ENCODE measurements at places on chromosomes 12 and 14.

GRCh38 chr12:27733052-27733656, 22.5 kb downstream of the MRPS35 start:
- peak; percentile 71 for DNase-seq

DNA sequence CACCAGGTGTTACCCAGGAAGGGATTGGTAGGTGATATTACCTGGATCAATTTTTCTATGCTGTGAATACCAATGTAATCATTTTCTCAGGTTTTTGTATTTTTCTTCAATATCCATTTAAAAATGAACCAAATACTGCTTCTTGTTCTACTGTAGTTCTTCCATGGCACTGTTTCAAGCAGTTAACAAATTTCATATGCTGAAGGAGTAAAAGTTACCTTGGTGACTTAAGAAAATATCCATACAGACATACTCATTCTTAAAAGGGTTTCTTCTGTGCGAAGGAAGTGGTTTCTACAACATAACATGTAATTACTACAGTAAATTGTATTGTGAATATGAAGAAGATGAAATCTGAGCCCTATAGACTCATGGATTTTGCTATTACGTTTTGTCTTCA, 222.5 kb downstream of the TMEM117 start:
- no peak for DNase-seq

DNA sequence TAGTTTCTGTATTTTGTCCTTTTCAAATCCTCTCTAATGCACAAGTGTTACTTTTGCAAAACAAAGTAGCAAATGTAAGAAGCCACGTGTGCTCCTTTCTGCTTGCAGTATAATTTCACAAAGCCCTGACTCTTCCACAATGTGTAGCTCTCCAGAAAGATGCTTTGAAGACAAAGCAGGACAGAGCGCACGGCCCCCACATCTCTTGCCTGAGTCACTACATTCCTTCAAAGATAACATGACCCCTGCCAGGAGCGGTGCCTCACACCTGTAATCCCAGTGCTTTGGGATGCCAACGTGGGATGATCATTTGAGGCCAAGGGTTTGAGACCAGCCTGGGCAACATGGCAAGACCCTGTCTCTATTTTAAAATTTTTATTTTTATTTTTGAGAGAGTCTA, 40.5 kb downstream of the JAG2 start:
- DNase-seq = no peak

- DNase-seq = no peak
These were observed 42.6 kb downstream of the ATP23 start for GRCh38 chr12:57983858-57984505.

- DNase-seq = no peak
These were observed 163.6 kb upstream of the PLEKHG7 start for GRCh38 chr12:92539110-92539749.

- DNase-seq = no peak
These were observed 257.8 kb downstream of the DPF3 start for GRCh38 chr14:72636094-72636493.

DNA sequence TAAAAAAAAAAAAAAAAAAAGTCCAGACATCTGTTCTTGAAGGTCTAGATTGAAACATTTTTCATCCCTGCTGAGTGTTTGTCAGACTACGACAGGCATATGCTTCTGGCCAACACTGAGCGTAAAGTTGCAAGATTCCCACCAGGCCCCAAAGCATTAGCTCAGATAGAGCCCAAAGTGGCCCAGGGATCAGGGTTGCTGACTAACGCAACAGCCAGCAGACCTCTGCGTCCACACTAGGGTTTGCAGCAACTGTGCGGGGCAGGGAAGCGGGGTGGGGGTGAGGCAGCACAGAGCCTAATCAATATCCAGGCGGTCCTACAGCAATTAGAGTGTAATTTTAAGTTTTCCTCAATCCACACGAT, 55.7 kb downstream of the SSH1 start:
- DNase-seq = peak; percentile 31

DNA sequence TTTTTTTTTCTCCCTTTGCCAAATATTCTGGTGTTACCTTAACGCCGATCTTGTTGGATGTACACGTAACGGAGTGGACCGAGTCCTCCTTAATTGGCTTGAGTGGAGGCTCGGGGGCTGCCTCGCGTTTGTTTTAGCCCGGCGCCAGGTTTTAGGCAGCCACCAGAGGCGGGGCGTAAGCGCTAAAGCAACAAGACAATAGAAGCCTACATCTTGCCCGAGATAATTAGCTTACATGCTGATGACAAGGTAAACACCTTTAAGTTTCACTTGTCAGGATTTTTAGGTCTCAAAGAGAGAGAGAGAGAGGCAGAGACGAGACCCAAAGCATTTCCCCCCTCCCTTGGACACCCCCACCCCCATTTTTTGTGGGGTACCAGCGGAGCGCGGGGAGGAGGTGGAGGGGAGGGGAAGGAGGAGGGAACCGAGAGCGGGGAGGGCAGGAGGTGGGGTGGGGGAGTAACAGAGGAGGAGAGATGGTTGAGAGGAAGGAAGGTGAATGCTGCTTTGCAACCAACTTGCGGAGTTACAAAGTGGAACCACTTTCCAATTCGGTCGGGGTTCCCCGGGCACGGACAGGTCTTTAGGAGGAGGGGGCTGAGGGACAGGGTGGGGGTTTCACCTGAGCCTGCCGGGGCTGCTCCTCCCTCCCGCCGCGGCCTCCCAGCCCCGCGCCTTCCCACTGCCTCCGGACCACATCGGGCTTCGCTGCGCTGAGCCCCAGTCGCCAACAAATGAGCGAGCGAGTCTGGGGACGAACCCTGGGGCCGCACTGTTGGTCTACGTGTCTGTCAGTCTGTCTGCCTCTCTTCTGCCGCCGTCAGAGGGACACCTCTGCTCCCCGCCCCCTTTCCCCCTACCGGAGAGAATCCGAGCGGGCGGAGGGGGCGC, at the start of gene NKX2-1:
Gene NKX2-1, minus strand, starts transcription at position 802 of the 891 bp plus-strand sequence. Its CDS starts 103 bp downstream, at position 699.
- DNase-seq = peak; percentile 27

- no peak for DNase-seq
These were observed 13.3 kb downstream of the SENP1 start for GRCh38 chr12:48092611-48093010.

- no peak for DNase-seq
These were observed 267.0 kb downstream of the RPL10L start for GRCh38 chr14:46384611-46385010.

DNA sequence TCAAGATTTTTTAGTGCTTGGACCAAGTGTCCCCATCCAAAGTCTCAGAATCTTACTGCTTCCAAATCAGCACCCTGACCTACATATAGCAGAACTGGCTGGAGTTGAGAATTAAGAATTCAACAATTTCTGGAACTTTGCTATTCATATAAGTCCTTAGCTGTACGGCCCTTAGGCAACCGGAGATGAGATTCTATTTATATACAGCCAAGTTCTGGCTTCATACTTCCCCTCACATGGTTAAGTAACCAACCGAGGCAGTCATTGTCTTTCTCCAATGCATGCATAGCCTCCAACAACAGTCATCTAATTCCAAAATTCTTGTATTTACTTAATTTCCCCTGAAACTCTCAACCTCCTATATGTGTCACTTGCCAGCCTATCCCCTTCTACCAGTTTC, 76.6 kb downstream of the SINHCAF start:
- no peak for DNase-seq

DNA sequence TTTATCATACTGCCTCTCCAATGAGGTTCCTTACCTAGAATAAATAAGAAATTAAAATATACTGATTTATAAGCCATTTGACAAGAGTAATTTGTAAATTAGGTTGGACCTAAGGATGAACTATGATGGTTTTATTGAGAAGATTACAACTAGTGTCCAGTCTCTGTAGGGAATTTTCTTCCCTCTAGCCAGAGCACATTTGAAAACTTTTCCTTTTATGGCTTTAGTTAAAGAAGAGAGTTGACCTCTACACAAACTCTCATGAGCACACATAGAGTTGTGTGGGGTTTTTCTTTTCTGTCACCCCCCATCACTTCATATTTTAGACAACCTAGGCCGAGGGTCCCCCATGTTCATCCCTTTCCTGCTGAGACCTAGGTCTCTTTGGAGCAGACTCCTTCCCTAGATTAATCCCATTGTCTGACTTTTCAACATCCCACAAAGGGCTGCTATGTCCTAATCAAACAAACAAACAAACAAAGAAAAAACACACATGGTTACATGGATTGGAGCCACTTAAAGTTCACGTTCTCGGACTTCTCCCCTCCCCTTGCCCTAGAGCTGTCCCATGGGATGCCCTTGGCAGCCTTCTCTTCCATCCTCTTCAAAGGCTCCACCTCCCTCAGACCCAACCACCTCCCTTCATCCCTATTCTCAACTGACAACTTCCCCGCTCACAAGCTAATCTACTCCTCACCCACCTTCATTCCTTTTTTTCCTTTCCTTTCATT, 40.7 kb downstream of the GPR135 start:
- DNase-seq = no peak

- no peak for DNase-seq
These were observed 124.9 kb upstream of the ATXN7L3B start for GRCh38 chr12:74412606-74413230.

DNA sequence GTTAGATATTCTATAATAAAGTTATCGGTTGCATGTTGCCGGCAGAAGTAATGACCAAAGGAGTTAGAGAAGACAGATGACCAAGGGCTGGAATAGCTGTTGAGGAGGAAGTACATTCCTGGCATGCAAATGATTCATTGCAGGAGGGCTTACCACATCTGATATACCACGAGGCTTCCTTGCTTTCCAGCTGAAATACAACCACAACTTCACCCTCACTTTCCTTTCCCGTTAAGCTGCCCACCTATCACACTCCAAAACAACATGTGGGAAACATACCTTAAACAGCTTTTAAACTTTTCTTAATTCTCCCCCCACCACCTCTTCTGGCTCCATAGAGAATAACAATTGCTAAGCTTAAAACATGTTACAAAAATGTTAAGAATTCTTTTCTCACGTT, 594.1 kb downstream of the NRXN3 start:
- DNase-seq = no peak

DNA sequence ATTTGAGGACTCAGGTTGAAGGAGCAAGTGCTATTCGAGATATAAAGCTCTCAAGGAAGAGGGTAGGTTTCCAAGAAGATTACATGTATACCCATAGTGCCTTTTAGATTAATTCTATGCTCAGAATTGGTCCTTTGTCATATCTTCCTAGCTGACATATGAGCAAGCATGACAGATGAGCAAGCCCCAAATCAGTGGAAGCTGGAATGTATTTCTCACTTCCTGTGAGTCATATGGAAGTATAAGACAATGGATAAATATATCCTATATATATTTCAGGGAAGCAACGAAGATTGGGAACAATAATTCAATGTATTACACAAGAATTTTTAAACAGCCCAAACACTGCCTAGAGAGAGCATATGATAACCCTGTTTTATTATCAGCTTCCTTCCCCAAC, 674.1 kb upstream of the ATXN7L3B start:
- no peak for DNase-seq

GRCh38 chr14:23654231-23654630, 18.1 kb downstream of the DHRS2 start:
- DNase-seq = no peak

- no peak for DNase-seq
These were observed at the start of gene DACT1 for GRCh38 chr14:58637391-58638230. DACT1 (plus strand) TSS chr14:58637962; CDS start chr14:58638203, 241 bp downstream.

DNA sequence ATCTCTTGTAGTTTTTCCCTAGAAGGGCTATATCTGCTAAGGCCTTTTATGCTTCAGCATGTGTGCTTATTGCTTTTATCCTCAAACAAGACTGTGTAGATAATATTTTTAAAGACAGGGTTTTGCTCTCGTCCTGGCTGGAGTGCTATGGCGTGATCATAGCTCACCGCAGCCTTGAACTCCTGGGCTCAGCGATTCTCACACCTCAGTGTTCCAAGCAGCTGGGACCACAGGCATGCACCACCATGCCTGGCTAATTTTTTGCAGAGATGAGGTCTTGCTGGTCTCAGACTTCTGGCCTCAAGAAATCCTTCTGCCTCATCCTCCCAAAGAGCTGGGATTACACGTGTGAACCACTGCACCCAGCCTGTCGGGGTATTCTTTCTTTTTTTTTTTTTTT, 137.3 kb upstream of the SCAF11 start:
- DNase-seq = no peak

Measured in NCI-H1694 (cell line).